ENCODE measurements at places on chromosomes 6 and 20.

- DNase-seq = no peak
These were observed 85.2 kb downstream of the KIF16B start for GRCh38 chr20:16488086-16488485.

DNA sequence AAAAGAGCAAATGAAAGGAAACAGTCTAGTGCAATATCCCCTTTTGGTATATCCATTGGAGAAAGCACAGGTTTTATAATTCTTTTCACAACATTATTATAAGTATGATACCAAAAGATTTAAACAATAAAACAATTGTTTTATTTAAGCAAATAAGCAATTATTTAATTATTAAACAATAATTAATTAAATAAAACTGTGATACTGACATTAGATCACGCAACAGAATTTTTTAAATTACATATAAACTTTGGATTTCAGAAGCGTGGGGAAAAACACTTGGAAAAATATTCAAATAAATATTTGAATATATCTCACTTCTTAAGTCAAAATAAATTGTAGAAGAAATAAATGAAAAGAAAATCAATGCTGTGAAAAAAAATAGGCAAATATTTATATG is 76.2 kb upstream of the STXBP5 start:
- DNase-seq = no peak

DNA sequence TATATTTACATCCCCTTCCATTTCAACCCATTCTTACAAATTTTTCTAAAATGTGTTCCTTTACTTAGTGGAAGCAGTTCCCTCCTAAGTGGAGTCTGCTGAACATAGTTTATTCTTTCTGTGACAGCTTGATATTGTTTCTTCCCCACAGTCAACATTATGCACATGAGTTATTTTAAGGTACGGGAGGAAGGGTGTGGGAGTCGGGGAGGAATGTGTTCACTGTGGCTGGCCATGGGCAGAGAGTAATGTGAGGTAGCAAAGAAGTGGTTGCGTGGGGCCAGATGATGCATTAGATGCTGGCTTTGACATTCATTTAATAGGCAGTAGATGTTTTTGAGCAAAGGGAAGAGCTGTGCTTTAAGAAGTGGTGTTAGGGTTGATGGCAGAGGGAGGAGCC is 98.5 kb downstream of the ARMC2 start:
- DNase-seq = no peak

DNA sequence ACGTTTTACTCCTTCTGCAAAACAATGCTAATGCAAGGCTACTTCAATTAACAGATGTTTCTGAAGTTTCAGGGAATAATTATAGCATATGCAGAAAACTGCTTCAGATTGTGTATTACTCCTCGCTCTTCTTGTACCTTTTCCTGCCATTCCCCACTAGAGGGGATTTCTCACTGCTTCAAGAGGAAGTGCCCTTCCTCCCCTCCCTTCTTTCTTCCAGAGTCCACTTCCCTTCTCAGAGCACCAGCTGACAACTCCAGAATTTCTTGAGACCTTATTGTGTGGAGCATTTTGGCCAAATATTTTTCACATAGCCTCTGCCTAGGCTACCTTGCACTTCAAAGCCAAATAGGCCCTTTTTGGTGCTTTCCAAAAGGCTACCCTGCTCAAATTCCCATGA is 12.7 kb upstream of the MCUR1 start:
- DNase-seq = no peak

DNA sequence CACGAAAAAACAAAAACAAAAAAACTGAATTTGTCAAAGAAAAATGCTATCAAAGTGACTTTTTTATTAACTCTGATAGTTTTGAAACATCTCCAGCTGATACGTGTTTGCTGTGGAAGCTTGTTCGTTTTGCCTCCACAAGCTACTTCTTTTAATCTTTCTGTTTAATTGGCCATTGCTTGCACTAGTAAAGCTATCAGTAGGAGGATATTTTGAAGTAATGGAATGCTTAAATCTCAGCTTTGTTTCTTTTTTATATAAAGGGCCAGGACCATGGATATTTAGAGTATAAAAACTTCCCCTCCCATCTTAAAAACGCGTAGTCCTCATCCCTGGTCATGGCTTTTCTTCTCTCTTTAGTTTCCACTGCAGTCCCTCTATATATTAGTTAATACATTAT is 344.0 kb downstream of the NKAIN2 start:
- DNase-seq = no peak

DNA sequence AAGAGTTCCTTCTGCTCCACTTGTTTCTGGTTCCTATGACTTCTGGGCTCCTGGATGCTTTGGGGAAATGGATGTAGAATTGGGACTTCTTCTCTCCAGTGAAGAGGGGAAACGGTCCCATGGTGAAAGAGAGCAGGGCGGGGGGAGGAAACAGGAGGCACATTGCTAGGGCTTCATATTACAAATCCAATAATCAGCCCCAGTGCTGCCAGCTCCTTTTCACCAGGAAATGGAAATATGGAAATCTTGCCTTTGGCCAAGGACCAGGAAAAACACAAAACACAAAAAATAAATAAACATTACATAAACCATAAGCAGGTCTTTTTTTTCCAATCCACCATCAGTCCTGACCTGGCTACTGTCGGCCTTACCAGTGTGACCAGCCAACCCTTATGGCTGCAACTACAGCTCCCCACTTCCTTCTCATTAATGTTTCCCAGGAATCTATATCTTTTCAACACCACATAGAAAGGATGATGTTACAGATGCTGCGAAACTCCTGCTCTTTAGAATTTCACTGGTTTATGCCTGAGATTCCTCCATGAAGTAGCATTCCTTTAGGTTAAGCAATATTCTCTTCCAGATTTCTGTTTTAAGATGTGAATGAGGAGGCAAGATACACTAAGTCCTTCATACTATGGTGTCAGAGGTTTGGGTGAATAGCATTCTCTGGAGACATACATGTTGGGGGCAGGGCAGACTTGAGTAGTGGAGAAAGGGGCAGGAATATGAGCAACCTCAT is 2.0 kb downstream of the PI3 start:
- no peak for DNase-seq

- no peak for DNase-seq
These were observed 175.8 kb downstream of the GMPR start for GRCh38 chr6:16414205-16414604.

Measured in endothelial cell (in vitro differentiated cells).